Amniotic epithelial cell (primary cell): ENCODE measurements at places on chromosomes 16 and 17.
A peak's percentile ranks its signal among the peaks of the same experiment; 100 is the strongest.

GRCh38 chr17:49946964-49947584 lies 21.9 kb upstream of the DLX4 start:
- DNase-seq = no peak

DNA sequence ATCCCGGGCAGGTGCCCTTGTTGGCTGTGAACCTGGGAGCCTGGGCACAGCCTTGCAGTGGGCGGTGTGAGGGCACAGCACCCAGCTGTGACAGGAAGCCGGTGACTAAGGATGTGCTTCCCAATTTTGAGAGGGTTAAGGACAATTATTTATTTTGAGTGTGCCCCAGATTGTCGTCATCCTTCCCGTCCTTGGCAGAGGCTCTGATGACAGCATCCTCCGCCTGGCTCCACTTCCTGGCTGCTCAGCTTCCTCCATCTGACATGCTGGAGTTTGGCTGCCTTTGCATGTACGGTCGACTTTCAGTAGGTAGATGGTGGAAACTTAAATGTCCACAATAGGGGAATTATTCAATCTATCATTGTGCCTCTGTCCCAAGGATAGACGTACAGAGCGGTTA lies 282.4 kb upstream of the EEF2KMT start:
- no peak for DNase-seq

DNA sequence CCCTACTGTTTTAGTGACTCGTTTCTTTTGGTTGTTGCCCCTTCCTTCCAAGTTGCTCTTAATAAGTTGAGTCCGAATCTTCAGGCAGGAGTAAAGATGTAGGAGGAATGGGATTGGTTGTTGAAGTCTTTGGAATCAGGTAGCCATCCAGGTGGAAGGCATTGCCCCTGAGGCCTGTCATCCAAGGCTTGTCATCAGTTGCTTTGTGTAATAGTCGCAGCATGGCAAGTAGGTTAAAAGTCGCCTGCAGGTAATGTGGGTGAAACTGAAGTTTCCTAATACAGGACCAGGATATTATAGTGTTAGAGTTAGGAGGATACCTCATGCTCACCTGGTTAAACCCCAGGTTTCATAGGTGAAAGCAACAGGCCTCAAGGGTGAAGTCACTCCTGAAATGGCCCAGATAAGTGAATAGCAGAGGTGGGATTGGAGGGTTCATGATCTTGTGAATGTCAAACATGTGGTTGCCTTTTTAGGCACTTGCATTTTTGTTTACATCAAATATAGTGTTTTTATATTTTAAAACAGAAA lies 934 bp downstream of the PCTP start:
- DNase-seq = no peak

DNA sequence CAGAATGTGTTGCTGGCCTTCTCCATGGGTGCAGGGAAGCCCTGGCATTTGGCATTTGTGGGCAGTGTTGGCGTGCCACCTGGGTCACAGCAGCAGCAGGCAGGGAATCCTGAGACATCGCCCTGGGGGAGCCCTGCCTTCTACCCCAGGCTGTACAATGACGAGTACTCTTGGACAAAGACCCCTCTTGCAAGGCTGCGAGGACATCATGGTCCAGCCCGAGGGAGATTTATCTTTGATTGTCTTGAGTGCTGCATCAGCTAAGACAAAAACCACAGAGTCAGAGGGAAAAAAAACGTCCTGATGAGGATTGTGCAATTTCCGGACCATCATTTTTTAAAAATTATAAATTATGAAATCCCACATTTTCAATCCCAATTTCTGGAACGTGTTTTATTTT lies 3.7 kb downstream of the CRISPLD2 start:
- peak; percentile 89 for DNase-seq

DNA sequence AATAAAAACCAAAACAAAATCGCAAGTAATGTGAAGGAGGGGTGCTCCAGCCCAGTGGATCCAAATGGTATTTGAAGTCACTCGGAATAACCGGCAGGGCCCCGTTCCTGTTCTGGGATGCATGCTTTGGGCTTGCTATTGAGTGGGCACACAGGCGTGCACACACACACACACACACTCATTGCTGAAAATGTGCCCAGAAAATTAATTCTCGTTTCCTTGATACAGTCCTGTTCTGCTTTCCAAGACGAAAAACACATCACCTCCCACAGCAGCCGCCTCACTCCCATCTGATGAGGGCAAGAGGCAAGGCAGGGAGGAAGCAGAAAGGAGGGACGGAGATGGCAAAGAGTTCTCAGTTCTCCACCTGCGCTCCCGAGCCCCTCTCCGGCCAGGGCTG lies 62.2 kb upstream of the SDK2 start:
- no peak for DNase-seq

DNA sequence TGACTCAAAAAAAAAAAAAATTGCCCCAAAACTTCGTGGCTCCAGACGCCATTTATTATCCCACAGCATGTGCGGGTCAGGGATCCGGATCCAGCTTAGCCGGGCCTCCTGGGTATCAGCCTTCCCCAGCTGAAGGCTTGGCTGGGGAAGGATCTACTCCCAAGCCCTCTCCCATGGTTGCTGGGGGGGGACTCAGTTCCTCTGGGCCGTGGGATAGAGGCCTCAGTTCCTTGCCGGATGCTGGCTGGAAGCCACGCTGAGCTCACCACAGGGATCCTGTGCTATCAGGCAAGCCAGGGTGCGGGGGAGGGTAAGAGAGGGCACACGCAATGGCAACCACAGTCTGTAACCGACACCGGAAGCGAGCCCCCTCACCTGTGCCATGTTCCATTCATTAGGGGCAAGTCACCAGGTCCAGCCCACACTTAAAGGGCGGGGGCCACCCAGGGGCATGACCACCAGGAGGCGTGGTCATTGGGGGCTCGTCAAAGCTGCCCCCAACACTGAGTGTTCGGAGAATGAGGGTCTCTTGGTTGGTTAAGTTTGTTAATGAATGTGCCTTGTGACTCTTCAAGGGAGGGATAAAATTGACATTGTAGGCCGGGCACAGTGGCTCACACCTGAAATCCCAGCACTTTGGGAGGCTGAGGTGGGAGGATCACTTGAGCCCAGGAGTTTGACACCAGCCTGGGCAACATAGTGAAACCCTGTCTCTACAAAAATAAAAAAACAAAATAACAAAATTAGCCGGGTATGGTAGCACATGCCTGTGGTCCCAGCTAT lies 210.0 kb upstream of the GSE1 start:
- DNase-seq = peak; percentile 92

DNA sequence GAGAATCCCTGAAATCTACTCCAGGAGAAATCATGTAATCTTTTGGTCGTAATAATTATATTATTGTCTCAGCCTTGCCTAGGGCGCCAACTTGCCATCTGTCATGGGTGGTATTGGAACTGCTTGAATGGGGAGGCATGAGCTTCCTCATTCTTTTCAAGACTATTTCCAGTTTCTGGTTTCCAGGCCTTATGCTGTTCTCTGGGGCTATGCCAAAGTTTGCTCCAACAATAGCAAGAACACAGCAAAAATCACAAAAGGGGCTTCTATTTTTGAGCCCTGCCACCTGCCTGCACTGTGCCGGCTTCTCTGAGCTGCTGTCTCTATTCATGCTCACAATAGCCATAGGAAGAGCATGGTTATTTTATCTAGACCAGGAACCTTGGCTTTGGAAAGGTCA lies 111.7 kb downstream of the SPECC1 start:
- no peak for DNase-seq

- DNase-seq = peak; percentile 24
These were observed 13.2 kb upstream of the SLC12A3 start for GRCh38 chr16:56851671-56852400.

GRCh38 chr16:4309102-4309832 lies 6.6 kb upstream of the GLIS2 start:
- no peak for DNase-seq

DNA sequence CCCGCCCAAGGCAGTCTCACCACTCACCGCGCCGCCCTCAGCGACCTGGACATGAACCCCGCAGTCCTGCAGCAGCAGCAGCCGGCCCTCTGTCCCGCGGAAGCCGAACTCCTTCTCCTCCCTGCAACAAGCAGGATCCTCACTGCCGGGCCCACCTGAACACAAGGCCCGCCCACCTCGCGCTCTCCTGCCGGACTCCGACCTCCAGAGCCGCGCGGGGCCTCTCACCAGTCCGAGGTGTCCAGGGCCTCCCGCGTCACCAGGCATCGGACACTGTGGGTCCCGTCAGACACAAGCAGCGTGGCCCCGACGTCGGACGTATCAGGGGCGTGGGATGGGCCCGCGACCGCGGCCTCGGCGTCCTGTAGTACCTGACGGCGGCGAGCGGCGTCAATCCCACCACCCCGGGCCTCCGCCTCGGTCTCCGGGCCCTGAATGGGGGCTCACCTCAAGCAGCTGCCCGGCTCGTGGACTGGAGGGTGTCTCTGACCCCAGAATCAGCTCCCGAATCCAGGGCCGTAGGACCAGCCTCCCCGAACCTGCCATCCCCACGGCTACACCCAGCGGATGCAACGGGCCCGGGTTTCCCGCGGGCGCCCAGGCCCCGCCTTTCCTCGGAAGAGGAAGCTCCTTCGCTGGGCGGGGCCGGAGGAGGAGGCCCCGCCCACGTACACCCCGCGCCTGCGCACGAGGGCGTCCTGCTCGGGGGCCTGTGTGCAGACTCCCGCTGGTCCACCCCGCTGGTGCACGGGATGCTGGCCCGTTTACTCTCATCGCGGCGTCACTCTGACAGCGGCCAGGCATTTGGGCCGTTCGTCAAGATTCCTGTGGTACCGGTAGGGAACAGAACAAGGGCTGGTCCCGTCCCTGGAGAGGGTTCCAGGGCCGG lies at the start of gene ACD:
Gene ACD, minus strand, starts transcription at position 586 of the 889 bp plus-strand sequence. Its CDS starts 40 bp downstream, at position 546.
- DNase-seq = peak; percentile 77

DNA sequence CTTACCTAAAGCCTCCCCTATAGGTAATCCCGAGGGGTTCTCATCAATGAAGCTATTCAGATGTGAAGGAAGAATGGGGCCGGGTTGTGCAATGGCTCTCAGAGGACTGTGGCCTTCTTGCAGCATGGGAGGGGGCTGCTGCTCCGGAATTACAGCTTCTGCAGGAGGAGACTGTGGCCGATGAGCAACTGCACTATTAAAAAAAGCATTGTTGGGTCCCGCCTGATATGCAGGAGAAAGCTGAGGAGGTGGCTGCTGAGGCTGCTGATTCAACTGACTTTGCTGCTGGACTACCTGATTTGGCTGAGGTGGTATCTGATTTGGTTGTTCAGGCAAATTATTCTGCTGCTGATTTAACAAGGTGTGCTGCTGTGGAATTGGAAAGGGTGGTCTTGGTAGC lies 64.8 kb downstream of the CACNG1 start:
- DNase-seq = no peak

DNA sequence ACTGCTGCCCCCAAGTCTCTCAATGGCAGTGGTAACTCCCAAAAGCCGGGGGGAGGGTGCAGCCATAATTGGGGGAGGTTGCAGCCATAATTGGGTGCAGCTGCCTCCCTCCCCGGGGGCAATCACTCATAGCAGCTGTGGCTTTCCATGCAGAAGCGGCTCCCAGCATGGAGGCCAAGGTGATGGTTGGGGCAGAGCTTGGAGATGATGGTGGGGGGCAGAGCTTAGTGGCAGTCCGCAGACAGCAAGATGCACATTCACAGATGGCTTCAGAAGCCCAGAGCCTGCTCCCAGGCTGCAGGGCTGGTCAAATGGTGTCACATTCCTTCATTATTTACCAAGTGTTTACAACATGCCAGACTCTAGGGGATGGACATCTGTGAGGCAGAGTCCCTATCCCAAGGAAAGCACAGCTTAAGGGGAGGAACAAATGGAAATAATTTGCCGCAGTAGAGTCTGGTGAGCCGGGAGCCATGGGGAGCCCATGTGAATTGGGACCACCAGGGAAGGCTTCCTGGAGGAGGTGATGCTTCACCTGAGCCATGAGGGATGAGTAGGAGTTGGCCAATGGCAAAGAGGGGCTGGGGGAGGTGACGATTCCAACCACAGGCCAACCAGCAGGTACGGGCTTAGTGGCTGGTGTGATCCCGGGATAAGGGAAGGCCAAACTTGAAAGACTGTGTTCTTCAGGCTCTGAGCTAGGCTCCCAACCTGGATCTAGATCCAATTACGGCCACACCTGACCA lies 8.1 kb downstream of the DOC2B start:
- no peak for DNase-seq

DNA sequence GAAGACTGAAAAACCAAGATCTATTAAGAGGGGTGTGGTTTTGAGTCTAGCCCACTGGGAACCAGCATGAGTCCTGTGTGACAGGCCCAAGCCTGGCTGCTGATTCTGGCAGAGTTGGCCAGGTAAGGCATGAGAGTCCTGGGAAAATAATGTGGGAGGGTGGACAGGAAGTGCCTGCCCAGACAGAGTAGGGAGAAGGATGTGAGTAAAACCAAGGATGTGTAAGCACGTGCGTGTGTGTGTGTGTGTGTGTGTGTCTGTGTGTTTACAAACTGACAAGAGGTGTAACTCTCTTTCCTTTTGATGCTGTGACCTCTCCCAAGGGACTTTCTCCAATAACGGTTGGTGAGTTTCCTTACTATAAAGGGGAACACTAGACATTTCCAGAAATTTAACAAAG lies 15.6 kb upstream of the TEX2 start:
- DNase-seq = peak; percentile 50

DNA sequence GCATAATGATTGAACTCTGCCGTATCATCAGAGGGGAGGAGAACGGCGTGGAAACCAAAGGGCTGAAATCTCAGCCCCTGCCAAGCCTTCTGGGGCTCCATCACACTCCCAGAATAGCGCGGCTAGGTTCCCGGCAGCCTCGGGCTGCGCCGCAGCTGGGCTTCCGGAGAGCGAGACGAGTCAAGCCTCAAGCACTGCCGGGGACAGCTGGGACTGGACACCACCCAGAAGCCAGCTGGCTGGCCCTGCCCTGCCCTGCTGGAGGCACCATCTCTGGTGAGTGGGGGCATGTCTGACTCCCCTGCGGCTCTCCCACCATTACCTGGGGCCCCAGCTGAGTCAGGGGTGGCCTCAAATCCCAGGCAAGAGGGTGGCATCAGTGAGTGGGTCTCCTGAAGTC lies 7.2 kb upstream of the GPRC5C start:
- DNase-seq = no peak

- no peak for DNase-seq
These were observed 131.5 kb upstream of the RCVRN start for GRCh38 chr17:10036511-10037061.

DNA sequence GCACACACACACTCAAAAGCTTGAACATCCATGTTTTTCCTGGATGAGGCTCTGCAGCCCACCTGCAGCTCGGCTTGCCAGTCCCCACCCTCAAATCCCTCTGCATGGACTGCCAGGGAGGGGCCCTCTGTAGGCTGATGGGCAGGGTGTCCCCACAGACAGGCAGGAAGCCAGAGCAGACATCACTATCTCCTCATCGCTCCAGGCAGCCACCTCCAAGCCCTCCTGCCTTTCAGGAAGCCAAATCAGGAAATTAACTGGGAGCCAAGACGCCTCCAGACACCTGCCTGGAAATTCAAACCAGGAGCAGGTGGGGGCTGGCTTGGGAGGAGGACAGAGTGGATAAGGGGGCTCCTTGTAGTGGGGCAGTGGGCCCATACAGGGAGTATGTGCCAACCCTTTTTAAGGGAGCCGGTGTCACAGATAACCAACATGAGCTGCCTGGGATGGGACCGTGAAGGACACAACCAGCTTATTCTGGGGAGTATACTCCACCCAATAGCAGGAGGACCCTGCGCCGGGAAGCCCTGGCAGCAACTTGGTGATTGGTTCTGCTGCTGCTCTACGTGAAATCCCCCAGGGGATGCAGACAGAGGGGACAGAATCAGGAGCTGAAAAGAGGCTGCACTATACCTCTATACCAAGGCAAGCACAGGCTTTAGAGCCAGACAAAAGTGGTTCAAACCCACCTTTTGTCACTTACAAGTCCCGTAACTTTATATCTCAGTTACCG lies 139.1 kb downstream of the CCT6B start:
- DNase-seq = no peak
